ENCODE measurements at places on chromosomes 2 and 18.
A peak's percentile ranks its signal among the peaks of the same experiment; 100 is the strongest.

- DNase-seq: no peak
Measured at GRCh38 chr18:46402396-46402795, 254.6 kb downstream of the LOXHD1 start.

DNA sequence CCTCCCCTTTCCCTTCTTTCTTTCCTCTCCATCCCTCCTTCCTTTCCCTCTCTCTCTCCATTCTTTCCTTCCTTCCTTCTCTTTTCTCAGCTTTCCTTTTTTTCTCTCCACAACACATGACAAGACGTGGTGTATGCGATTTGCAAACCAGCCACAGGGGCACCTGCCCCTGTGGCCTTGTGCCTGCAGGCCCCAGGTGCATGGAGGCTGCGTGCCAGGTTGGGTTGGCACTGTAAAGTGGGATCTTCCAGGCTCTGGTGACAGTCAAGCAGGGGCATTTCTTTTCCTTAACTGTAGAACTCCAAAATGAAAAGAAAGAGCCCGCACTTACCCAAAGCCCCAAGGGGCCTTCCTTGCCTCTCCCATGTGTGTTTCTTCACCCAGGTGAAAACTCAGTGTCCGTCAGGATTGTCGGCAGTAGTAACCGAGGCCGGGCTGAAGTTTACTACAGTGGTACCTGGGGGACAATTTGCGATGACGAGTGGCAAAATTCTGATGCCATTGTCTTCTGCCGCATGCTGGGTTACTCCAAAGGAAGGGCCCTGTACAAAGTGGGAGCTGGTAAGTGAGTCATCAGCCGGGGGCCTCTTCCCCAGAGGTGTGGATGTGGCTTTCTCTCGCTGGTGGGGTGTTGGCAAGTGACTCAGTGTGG, 50.9 kb downstream of the MARCO start:
- no peak for DNase-seq

DNA sequence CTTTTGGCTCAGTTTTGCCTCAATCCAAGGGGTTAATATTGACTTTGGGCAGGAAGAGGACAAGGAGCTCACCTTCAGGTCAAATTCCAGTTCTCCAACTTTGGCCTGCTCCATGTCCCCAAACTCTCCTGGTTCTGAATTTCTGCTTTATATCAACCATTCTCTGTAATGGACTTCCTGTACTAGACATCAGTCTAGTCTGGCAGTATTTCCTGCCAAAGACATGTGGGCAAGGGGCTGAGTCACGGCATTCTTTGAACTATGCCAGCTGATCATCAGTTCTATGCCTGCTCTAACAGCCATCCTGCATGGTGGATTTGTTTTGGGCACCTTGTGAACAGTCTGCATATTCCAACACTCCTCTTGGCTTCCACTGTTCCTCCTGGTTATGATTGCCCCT, 199.4 kb downstream of the ZEB2 start:
- DNase-seq: no peak

DNA sequence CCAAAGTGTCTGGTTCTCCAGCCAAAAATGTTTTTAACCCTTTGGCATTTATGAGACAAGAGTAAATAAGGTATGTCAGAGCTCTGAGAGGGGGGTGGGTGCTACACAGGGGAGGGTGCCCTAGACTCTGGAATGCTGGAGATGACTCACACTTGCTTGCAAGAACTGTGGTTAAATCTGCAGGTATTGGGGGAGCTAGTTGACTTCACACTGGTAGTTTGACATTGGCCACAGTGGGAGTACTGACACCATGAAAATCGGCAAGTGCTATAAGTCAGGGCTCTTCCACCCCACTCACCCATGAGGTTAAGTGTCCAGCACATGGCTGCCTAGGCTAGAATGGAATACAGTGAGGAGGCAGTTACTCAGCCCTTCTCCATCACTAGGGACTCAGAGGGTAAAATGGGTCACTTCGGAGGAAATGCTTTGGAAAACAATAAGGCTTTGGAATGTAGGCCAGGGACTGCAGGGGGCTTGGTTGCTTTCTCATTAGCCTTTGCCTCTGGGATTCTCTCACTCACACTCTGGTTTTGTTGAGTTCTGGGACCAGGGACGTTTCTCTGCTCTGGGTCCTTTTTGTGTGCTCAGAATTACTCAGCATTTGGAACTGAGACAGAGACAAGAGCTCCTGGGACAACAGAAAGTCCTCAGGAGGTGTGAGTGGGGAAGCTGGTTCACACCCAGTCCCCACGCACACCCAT, 91.6 kb downstream of the ACKR3 start:
- no peak for DNase-seq

GRCh38 chr18:22831441-22831904, 101.7 kb upstream of the RBBP8 start:
- no peak for DNase-seq

DNA sequence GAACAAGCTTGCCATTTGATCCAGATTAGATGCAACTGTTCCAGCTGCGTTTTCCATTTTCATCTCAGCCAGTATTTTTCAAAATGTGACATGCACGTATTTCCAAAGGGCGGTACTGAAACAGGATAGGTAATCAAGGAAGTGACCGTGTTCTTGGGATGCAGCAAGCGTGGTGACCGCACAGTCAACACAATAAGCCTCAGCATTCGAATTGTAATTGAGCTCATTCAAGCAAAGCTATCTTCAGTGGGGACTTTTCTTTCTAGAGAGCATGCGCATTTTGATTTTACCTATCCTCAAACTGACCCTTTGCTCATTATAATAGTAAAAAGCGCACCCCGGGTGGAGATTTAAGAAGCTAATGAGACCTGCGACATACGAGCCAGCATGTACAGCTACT, 3.4 kb upstream of the ALPP start:
- DNase-seq: no peak

DNA sequence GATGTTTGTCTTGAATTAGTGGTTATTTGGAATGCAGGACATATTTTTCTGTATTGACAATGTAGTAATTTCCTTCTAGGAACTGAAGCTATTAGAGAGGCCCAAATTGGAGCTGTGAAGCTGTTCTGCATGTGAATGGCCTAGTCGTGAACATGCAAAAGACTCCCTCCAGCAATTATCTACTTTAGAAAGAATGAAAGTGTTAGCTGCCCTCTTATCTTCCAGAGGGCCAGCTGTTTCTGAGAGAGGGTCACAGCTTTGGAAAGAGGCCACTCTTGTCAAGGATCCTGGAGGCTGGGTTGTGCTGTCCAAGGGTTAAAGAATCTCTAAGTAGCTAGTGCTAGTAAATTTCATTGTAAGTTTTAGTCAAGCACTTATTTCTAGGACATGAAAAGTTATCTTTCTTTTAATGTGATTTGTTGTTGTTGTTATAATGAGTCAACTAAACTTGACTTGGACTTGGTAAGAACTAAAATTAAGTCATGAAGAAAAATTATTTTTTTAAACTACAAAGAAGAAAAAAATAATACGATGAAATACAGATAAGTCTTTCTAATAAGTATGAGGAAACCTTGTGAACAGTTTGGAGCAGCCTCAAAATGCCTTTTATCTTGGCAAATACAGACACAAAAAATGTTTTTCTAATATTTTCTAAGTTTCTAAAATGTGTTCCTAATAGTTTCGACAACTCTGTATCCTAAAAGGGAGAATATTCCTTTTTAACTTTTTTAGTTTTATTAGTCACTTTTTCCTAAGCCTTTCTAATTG, 36.8 kb downstream of the DPP4 start:
- peak; percentile 31 for DNase-seq

DNA sequence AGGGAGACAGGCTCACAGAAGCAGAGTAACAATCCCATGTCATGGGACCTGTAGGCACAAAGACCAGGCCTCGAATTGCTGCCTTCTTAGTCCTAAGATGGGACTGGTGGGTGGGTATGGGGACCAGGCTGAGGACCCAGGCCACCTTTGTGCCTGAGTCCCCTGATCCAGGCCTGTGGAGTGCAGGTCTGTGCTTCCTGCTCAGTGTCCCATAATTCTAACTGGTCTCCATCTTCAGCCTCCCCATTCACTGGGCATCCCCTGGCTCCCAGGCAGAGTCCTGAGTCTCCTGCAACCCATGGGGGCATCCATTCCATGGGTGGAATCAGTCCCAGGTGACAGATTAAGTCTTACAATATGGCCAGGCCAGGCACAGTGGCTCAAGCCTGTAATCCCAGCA, 83.9 kb downstream of the SMAD7 start:
- no peak for DNase-seq

GRCh38 chr2:64506686-64507085, 17.4 kb upstream of the AFTPH start:
- no peak for DNase-seq

DNA sequence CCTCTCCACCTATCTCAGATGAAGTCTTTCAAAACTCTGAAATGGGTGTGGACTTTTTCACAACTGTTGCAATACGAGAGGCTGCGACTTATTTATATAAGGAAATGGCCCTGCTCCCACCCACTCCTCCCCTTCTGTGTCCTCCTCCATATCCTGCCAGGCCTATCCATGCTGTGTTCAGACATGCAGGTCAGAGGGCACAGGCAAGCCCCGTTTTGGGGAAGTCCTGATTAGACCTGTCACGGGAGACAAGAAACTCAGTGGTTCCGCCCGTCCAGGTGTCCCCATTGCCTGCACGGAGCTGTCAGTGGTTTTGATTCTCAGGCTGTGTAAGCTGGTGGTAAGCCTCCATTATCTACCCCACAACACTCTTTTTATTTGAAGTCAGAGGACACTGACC, 99.6 kb upstream of the MGAT5 start:
- DNase-seq: no peak

DNA sequence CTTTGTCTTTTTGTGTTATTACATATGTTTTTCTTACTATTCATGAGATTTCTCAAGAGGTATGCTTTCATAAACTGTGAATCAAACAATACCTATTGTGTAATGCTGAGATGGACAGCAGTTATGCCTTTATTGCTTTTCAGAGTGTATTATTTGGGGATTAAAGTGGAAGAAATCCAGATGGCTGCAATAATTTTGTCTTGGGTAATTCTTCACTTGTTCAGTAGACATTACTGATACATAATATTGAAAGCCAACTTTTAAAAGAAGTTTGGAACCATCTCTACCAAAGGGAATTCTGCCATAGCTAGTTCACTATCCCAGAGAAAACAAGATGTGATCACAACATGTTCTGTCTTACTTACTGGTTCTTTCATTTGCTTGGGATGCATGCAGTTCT, 253.4 kb upstream of the ZSWIM2 start:
- DNase-seq: no peak

GRCh38 chr18:76678248-76678647, 144.1 kb upstream of the ZNF236 start:
- DNase-seq: no peak

GRCh38 chr2:101113441-101114267, 37.5 kb downstream of the TBC1D8 start:
- DNase-seq: peak; percentile 25

DNA sequence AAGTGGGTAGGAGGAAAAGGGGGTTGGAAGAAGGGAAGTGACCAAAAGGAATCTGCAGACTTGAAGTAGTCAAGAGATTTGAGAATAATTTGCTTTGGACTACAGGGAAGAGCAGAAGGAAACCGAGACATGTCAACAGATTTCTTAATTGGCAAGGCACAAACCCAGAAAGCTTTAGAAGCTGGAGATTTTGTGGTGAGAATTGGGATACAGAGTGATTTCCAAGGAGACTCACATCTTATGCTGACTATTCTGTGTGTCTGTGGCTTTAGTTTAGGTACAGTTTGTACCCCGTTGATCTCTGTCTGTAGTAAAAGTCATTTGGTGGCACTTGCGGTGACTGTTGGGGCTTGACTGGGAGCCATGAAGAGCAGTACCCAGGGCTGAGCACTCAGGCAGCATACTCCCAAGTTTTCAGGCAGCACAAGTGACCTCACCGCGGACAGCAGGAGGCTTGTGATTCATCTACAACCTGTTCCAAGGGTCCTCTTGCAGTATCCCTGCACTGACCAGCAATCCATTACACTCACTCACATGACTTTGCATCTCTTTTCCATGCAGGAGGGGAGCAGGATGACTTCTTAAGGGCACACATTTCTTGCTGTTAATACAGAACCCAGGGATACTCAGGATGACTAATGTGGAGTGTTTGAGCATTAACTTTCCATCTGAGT, 97.1 kb upstream of the TNP1 start:
- no peak for DNase-seq

DNA sequence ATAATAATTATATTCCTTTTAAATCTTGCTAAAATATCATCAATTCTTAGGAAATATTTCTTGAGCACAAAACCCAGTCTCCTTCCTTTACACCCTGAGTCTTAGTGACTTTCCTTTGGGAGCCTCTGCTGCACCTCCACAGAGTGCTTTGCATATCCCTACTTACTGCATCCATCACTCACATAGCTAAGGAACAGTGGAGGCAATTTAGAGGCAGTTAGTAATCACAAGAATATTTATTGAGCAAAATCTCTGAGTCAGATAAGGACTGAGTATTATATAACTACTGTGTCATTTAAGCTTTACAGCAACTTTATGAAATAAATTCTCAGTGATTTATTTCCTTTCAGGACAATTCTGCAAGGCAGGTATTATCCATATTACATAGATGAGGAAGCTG, 327.7 kb downstream of the TMX3 start:
- no peak for DNase-seq

- no peak for DNase-seq
Measured at GRCh38 chr18:41850781-41851180, 104.3 kb upstream of the PIK3C3 start.

GRCh38 chr2:218003981-218004419, 1.2 kb upstream of the TNS1 start:
- no peak for DNase-seq

GRCh38 chr2:31522786-31523185, 58.0 kb downstream of the SRD5A2 start:
- no peak for DNase-seq

- DNase-seq: no peak
Measured at GRCh38 chr2:128406736-128407554, 88.3 kb upstream of the HS6ST1 start.

- DNase-seq: no peak
Measured at GRCh38 chr2:199804831-199805230, 46.2 kb downstream of the FTCDNL1 start.

DNA sequence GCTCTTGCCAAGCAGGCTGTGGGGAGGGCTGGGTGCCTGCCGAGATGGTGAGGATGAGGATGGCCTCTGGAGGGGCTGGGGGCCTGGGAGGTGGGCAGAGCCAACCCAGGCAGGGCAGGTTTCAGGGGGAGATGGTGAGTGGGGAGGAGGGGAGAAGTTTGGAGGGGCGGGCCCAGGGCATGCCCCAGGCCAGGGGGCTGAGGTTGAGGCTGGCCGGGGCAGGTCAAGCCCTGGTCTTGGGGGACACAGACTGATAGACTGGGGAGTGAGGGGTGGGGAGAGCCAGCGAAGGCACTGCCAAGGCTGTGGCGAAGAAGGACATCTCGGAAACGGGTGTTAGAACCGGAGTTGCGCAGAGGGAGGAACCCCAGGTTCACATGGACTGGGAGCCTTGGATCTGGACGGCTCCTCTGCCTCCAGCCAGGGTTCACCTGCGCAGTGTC, 12.6 kb downstream of the CAPN10 start:
- DNase-seq: no peak

- DNase-seq: no peak
Measured at GRCh38 chr18:70124139-70124538, 81.3 kb downstream of the RTTN start.

GRCh38 chr2:120404274-120404673, 58.3 kb downstream of the INHBB start:
- DNase-seq: no peak

GRCh38 chr2:64524604-64525316, 632 bp downstream of the AFTPH start:
- DNase-seq: no peak
